ENCODE measurements at places on chromosomes 3 and 15. TPM values are rescaled to one million over a fixed set of nuclear protein-coding genes. Genes with fewer than 3 reads are reported as not detected.
A peak's percentile ranks its signal among the peaks of the same experiment; 100 is the strongest.

DNA sequence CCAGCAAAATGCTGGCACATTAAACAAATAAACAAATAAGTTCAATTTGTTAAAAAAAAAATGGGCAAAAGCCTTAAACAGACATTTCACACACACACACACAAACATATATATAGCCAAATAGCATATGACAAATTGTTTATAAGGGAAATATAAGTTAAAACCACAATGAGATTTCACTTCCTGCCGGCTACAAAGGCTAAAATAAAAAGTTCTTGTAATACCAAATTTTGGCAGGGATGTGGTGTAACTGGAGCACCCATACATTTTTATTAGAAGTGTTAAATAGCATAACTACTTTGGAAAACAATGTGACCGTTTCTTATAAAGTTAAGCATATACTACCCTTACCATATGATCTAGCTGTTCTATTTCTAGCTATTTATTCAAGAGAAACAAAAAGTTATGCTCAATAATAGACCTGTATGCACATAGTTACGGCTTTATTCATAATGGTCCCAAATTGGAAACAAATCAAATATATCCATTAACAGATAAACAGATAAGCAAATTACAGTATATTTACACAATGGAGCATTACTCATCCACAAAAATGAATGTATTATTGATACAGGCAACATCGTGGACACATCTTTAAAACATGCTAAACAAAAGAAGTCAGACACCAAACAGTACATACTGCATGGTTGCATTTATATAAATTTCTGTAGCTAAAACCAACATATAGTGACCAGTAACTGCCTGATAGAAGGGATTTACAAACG is 93.9 kb downstream of the EOMES start:
- DNase-seq = no peak

- DNase-seq = no peak
These were observed 116.7 kb downstream of the ADAM10 start for GRCh38 chr15:58632789-58633188.

DNA sequence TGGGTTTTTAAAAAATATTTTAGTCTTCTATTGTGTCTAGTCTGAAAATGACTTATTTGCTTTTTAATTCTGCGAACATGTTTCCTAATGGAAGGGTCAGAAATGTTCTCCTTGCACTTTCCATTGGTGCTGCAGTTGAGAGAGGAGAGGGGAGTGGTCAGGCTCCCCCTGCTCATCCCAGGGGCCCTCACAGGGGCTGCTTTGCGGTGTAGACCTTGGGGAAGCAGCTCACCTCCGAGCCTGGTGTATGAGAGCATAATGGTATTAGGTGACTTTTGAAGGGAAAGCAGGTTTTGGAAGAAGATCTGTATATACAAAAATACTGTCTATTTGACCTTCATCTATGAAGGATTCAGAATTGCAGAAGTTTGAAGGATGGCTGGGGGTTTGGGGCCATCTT is 28.3 kb downstream of the APBA2 start:
- DNase-seq = no peak

DNA sequence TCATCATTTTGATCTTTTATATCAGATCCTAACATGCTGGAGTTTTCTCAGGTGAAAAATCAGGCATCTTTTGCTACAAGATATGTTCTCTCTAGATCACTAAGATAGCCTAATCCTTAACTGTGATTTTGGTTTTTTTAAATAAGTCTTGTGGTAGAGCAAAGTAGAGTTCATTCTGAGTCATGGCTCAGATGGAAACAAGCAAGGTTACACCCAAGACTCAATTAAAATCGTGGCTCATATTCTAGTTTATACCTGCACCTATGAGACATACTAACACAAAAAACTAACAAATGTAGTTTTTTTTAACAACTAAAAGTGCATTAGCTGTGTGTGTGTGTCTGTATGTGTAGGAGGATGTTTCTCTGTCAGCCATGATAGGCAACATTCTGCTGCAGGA is 428.2 kb downstream of the NLGN1 start:
- DNase-seq = no peak

The GOLGA8S gene
- not detected for total RNA-seq

DNA sequence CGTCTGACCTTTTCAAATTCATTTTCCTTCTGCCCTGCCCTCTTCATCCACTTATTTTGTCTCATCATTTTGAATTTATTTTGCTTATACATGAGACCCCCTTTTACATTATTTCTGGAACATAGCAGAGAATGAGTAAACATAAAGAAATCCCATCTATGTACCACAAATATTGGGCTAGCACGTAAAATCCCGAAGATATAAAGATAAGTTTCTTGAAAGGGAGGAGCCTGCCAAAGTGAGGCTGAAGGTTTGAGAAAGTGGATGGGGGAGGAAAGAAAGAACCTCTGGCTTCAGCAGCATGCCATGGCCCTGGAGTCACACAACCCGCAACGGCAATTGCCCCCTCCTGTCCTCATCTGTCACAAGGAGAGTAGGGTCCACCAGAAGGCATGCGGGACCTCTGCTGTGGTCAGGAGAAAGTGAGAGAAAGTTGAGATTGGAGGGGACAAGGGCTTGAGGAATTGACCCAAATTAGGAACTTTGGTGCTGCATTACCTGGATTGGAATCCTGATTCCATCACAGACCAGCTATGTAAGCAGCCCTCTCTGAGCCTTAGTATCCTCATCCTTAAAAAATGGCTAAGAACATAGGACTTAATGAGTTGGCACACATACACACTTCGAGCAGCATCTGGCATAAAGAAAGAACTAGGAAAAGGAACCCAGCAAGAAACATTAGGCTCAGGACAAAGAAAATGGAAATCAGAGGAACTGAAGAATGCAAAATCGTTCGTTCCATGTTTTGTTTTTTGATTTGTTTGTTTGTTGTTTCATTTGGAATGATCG is 53.7 kb upstream of the GYG1 start:
- no peak for DNase-seq

- DNase-seq = no peak
These were observed 159.6 kb downstream of the LRRK1 start for GRCh38 chr15:101078669-101079323.

The CYP1A2 gene
- not detected for total RNA-seq

DNA sequence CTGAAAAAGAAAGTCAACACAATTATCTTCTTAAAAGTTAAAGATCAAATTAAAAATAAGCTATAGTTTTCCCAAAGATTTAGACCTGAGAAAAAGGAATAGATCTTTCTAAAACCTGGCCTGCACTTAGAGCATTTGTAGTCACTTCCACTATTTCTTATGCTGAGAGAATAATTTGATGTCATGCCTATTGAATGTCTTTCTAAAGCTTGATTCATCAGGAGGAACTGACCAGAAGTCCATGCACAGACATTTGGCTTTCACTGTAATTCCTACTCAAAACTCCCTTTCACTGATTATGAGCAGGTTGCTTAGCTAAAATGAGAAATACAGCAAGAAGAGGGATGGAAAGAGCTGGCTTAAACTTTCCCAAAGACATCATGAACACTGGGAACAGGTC is 4.3 kb downstream of the GREM1 start:
- DNase-seq = no peak

The CEMIP gene
- 6.3 TPM for total RNA-seq

The CSPG5 gene
- total RNA-seq = 3.8 TPM

GRCh38 chr3:59234884-59235633 is 185.2 kb upstream of the CFAP20DC start:
- DNase-seq = no peak

DNA sequence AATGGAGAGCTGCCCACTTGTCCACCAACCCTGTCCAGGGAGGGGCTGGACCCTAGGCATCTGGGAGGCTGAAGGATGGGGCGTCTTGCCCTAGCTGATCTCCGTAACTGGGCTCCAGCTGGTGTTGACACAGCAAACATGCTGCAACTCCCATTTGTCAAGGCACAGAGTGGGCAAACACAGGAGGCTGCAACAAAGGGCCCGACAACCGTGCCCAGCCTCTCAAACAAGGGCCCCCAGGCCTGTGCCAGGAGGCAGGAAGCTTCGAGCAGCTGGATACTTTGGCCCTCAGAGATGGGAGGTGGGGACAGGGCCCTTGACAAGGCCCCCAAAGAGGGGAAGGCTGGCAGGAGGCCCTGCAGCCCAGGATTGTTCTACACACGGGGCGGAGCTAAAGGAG is 64.2 kb upstream of the TMEM115 start:
- no peak for DNase-seq

DNA sequence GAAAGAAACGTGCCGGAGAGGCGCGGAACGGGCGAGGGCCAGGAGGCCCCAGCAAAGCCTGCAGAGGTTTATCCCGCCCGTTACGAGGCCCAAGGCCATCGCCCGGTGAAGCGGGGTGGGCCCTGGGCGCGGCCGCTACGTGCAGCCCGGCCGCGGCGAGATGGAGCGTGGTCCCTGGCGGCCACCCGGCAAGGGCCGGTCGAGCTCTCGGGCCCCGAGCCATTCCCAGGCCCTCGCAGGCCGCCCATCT is 1.1 kb downstream of the PKM start:
- no peak for DNase-seq

The HTR3C gene
- total RNA-seq = not detected

- DNase-seq = no peak
These were observed 491.4 kb downstream of the TUSC7 start for GRCh38 chr3:117200962-117201361.

The RPN1 gene
- 632 TPM for total RNA-seq

DNA sequence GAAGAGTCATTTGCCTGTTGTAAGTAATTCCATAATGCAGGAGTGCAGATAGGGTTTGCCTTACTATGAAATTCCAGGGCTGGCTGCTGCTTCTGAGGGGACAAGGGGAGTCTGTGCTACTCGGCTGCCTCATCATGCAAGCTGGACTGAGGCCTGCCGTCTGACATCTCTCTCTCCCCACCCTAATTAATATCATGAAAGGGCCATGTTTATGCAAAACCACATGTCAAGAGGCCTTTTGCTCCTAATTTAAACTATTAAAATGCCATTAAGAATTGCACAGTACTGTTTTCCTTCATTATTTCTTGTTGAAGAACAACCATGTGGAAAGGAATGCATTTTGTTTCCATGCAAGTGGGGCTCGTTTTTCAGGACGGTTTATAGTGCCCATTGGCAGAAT is 26.3 kb downstream of the CHST2 start:
- no peak for DNase-seq

The ARPP21 gene
- not detected for total RNA-seq

The ATG7 gene
- total RNA-seq = 30.0 TPM

The TBCCD1 gene
- total RNA-seq = 18.5 TPM

- DNase-seq = no peak
These were observed 84.8 kb upstream of the ARRDC4 start for GRCh38 chr15:97875513-97876280.

The WDR93 gene
- total RNA-seq = not detected

The SIDT1 gene
- total RNA-seq = 0.13 TPM

- DNase-seq = no peak
These were observed 150.6 kb upstream of the ROPN1 start for GRCh38 chr3:124142389-124142970.

GRCh38 chr3:31284776-31285175 is 247.9 kb upstream of the STT3B start:
- no peak for DNase-seq

The ACKR2 gene
- not detected for total RNA-seq

The CCDC13 gene
- not detected for total RNA-seq

GRCh38 chr3:57060089-57060821 is at the start of gene SPATA12:
Gene SPATA12, plus strand, starts transcription at chr3:57060664. Its CDS starts 13,031 bp downstream, at chr3:57073695.
- peak; percentile 90 for DNase-seq

DNA sequence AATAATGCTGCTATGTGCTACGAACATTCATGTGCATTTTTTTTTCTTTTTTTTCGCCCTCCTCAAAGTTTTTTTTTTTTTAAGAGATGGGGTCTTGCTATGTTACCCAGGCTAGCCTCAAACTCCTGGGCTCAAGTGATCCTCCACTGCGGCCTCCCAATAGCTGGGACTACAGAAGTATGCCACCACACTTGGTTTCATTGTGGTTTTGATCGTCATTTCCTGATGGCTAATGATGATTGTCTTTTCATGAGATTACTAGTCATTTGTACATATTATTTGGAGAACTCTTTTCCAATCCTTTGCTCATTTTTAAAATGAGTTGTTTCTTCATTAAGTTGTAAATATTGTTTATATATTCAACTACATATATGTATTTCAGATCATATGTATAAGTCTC is 48.8 kb downstream of the FBXO22 start:
- no peak for DNase-seq

DNA sequence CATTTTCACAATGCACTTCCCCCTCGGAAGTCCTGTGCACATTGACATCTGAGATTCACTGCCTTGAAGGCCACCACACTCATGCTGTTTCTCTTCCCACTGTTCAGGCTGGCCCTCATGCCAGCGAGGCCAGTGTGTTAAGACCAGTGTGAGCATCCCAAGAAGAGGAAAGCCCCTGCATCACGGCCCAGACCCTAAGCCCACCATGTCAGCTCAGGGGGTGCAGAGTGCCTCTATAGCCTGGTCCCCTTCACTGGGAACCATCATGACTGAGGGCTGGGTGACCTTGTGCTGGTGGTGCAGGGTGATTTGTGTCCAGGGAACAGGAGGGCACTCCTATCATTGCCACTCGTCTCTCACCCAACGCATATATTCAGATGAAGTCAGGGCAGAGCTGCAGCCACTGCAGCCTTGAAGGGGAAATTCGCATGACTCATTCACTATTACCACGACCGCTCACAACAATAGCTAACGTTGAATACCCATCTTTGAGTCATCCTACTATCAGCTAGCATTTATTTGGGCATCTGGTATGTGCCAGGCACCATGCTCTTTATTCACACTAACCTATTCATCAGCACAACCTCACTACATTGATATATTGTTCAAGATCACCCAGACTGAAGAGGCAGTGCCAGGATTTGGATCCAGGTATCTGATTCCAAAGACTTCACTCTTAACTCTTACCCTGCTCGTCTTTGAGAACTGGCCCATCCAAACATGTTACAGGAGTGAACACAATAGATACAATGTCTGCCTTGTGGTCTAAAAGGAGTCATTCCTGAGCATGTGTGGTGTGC is 58.8 kb upstream of the SLC6A11 start:
- no peak for DNase-seq

DNA sequence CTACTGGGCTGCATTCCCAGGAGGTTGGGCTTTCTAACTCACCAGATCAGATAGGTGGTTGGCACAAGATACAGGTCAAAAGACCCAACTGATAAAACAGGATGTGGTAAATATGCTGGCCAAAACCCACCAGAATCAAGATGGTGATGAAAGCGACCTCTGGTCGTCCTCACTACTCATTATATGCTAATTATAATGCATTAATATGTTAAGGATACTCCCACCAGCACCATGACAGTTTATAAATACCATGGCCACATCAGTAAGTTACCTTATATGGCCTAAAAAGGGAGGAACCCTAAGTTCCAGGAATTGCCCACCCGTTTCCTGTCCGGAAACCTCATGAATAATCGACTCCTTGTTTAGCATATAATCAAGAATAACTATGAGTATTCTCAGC is 31.6 kb downstream of the CFAP44 start:
- DNase-seq = no peak

DNA sequence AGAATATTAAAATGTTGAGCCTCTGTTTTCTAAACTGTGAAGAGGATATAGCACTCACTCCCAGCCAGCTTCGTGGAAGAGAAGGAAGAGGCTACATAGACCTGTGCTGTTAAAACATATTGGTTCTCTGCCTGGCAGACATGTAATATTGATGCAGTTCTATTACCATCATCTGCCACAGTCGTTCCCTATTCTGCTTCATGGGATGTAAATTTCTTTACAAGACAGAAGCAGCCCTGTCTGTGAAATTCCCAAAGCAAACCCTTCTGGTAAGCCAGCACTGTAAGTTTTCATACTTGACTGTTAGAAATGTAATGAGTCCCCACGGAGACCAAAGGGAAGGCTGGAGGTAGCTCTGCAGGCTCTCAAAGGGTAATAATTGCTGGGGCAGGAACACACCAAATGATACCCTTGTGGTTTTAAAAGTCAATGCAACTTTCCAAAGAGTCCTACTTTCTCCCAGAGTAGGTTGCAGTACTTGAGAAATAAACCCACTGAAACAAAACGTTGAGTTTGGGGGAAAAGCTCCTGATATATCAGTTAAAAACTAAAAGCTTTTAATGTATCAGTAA is 129.9 kb upstream of the HES1 start:
- DNase-seq = peak; percentile 44

All from SK-MEL-5 (cell line).